Stimulated activated CD8-positive, alpha-beta memory T cell treated with anti-CD3 and anti-CD28 coated beads, Interleukin-2, amount 100 ng/mL, for 48 hours (primary cell): ENCODE measurements at places on chromosomes 5 and 9.

DNA sequence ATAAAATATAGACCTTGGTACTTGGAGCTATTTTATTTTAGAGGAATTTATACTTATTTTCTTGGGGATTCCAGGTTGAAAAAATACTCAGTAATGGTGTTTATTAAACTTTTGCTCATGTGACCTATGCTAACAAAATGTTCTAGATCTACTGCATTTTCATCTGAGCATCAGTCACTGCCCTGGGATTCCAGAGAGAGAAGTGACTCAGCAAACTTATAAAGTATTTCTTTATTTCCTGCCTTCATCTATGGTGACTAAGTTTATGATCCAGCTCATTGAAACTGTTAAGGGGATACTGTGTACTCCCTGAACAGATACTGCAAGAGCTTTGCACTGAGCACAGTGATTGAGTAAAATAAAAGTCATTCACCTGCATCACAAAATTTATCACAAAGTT is 298.5 kb upstream of the CDH18 start:
- no peak for DNase-seq

DNA sequence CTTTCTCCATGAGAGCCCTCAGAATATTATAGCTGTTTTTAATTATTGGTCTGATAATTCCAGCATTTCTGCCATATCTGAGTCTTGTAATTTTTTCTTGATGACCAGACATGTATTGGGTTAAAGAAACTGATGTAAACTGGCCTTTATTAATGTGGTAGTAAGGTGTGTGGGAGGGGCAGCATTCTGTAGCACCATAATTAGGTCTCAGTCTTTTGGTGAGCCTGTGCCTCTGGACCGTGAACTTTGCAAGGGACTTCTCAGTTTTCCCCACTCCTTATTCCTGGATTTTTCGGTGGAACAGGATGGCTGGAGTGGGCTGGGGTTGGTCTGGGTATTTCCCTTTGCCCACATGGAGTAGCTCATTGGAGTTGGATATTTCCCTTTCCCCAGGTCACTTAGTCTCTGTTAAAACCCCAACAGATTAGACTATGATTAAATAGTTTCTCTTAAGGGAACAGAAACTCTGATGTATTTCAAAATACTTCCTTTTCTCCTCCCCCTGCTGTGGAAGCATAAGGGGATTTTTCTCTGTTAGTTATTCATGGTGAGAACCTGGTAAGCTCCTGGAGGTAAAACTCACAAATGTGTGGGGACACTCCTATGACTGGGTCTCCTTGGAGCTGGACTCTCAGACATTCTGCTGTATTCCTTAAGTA is 52.4 kb downstream of the FSD1L start:
- no peak for DNase-seq

DNA sequence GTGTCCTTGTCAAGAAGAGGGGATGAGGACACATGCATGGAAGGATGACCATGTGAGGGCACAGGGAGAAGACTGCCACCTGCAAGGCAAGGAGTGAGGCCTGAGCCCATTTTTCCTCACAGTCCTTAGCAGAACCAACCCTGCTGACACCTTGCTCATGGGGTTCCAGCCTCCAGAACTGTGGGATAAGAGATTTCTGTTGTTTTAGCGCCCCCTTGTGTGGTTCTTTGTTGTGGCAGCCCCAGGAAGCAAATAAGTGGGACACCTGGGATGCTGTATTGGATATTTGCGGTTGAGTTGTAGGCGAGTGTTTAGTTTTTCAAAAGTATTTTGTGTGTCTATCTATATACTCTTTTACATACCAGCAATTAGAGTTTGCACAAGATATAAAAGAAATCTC is 206.4 kb downstream of the NXNL2 start:
- no peak for DNase-seq

DNA sequence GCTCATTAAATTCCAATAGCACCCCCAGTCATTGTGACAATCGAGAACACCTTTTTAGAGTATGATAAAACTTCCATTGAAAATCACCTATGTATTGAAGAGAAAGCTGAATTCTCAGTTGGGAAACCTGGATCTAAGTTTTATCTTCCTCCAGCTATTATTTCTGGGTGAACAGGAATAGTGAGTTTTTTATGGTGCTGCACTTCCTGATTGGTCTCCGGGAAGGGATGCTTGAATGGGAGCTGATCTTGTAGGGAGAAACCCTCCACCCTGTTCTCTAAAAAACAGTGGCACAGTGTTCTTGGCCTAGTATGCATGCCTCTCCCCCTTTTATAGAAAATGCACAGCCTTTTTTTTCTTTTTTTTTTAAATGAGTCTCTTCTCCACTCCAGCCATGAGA is 112.2 kb downstream of the ACTBL2 start:
- no peak for DNase-seq

DNA sequence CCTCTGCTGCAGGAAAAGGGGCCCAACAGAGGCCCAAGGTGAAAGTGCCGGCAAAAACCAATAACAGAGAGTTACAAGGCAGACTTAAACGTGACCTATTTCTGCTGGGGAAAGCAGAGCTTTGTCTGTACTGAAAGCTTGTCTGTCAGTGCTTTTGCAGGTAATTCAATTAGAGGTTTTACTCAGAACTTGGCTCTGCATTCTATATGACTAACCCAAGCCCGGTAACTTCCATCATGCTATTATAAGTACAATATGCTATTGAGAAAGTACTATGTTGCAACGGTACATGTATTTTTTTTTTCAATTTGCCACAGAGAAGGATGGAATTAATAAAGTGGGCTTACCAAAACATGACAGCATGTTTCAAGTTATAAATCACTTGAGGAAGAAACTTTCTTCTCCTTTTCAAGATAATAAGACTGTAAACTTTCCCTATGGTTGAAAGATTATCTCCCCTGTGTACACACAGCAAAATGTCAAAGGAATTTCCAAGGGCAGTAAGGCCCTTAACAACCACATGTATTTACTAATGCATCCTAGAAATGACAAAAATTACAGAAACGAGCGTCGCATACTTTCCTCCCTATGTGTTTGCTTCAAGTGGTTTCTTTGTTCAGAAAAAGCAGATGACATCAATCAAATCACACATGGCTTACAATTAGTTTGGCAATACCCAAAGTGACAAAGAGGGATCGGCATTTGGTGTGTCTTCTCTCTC is 282.4 kb downstream of the EFNA5 start:
- no peak for DNase-seq

DNA sequence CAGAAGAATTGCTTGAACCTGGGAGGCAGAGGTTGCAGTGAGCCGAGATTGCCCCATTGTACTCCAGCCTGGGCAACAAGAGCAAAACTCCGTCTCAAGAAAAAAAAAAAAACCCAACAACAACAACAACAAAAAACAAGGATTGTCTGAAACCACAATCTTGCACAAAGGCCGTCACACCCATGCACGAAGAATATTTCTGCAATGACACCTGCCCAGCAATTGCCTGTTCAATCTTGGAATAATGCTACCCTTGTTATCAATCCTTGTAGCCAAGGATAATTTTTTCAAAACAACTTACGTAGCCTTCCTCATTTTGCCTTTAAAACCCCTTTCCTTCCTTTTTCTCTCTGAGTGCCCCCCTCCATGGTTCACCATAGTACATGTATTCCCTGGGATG is 3.7 kb upstream of the CLTB start:
- DNase-seq: no peak

DNA sequence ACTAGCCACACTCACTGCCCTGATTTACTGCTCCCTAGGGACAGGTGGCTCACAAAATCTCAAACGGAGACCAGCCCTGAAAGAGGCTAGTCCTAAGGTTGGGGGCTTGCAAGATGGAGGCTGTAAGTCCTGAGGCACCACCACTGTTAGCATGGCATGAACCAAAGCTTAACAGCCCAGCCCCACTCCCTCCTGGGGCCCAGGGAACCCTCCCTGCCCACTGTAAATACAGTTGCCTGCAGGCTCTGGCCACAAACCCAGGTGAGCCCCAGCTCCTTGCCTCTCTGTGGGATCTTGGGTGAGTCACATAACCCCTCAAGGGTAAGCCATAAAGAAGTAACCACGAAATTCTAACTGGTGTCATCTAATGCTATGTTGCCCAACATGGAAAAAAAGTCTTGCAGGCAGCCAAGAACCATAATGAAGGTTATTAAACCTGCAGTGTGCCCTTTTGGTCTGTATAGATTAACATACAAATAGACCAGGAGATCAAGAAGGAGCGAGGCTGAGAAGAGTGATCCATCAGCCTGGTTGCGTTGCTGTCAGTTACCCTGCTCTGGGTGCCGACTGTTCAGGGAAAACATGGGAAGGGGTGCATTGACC is 1.7 kb upstream of the POMT1 start:
- peak; percentile 56 for DNase-seq

DNA sequence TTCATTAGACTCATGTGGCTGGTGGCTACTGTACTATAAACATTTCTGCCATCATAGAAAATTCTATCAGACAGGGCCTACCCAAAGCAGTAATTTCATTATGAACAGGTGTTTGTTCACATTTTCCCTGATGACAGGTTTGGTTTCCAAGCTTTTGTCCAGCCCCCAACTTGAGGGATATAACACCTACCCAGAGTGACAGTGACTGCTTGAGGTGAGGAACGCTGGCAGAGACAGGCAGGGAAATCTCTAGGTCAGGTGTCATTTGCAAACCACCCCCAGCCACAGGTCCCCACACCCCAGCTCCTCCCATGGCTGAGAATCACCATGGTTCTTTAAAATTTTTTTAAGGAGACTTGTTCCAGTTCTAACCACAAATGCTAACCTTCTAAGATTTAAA is 25.5 kb downstream of the GOLM1 start:
- no peak for DNase-seq

GRCh38 chr5:40479939-40480338 is 199.8 kb upstream of the PTGER4 start:
- DNase-seq: no peak

- DNase-seq: no peak
Measured at GRCh38 chr5:161707382-161707781, 21.9 kb downstream of the GABRA6 start.

DNA sequence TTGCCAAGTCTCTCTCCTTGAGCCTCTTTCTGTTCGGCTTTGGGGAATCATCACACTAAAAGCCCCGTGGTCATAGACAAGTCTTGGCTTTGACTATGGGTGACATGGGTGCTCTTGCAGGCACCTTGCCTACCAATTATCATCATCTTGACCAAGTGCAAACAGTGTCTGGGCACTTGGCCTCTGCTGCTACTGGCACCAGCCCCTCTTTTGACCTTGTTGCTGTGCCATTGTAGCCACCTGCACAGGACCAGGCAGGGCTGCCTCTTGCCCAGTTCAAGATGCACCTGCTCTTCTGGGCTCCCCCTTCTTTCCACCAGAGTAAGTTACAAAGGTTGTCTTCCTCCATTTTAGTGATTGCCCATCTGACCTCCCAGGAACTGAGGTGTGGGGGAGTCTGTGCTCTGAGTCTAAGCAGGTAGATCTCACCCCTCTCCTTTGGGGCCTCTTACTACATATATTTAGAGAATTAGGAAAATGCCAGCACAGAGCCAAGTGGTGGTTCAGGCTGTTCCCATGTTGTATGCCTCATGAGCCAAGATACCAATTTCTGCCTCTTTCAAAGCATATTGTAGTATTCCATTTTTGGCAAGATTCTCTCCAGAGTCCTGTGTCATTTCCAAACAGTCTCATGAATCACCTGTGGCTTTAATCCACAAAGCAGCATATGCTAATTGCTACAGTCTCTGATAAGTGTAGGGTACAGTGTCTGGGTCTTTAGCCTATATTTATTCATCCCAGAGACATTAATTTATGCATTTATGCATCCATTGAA is 142.9 kb upstream of the DAP start:
- no peak for DNase-seq

- DNase-seq: no peak
Measured at GRCh38 chr5:135393229-135393628, 5.8 kb downstream of the MACROH2A1 start.

GRCh38 chr9:121663591-121663990 is 12.2 kb downstream of the DAB2IP start:
- DNase-seq: no peak

DNA sequence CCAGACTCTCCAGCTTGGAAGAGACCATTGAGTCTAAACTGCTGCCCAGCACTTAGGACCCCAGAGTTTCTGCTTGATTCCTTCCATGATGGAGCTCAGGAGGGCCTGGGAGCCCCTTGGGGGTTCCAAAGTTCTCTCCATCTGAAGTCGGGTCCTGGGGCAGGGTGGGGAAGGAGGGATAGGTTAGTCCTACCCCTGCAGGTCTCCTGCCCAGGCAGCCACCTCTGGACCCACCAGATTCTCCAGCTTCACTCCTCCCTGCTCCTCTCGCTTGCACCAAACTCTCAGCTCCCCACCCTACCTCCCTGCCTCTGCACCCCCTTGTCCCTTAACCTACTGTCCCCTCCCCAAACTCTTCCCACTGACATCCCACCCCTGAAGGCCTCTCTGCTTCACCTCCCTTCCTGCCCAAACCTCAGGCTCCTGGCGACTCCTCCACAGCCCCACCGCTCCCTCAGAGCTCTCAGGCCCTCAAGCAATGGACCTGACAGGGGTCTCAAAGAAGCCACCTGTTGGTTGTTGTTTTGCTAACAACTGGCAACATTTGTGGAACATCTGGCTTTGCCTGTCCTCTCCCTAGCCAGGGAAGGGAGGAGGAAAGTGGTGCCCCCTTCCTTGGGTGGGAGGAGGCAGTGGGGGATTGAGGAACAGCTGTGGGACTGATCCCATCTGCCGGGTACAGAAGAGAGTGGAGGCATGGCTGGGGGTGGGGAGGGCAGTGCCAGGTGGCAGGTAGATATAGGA is 137.5 kb downstream of the RGS3 start:
- DNase-seq: no peak

- DNase-seq: no peak
Measured at GRCh38 chr9:135667463-135668001, 4.4 kb downstream of the LCN9 start.

DNA sequence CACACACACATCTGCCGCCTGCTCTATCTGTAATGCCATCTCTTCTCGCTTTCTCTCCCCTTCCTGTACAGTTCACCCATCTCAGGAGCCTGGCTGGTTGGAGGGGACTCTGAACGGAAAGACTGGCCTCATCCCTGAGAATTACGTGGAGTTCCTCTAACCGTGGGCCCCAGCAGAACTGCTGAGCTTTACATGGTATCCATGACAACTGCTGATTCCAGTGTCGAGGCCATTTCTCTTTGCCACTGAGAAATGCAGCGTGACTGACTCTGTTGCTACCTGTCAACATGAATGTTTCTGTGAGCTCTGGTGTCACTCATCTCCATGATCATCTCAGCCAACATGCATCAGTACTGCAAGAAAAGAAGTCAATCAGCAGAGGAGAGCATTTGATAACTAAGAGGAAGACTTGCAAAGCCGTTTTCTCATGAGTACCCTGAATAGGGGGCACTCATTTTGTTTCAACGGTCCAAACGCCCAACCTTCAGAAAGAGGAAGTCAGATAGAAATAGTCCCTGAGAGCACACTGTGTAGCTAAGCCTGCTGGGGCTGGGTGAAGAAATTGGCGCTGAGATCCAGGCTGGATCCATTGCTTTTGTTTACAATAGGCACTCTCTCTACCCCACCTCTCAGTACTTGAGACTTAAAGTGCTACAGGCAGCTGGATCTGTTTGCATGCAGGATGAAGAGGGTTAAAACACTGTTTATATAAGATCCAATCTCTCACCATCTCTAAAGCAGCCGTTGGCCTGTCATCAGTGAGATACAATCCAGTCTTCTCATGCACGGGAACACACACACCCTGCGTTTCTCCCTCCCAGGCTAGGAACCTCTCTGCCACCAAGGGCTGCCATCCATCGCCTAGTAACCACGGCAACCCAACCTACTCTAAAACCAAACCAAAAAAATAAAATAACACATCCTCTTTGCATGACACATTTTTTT is 180.9 kb downstream of the NR3C1 start:
- DNase-seq: no peak

GRCh38 chr5:89473196-89473595 is 590.2 kb upstream of the MEF2C start:
- no peak for DNase-seq
